ENCODE measurements at places on chromosomes 3 and 15.
A peak's percentile ranks its signal among the peaks of the same experiment; 100 is the strongest.

DNA sequence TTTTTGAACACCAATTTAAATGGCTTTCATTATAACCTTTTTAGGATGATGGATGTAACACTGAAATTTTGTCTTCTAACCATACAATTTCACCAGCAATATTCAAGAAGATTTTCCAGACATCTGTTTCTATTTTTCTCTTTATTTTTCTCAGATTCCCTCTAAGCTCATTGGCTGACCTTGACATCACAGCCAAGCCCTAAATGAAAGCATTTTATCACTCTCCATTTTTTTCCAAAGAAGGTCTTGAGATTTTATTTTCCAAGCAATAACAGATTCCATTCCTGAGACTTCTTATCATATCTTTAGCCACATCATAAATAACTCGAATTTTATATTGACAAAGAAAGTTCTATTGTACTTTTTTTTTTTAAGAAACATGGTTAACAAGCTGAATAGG is 392.6 kb upstream of the THBS1 start:
- DNase-seq: no peak

DNA sequence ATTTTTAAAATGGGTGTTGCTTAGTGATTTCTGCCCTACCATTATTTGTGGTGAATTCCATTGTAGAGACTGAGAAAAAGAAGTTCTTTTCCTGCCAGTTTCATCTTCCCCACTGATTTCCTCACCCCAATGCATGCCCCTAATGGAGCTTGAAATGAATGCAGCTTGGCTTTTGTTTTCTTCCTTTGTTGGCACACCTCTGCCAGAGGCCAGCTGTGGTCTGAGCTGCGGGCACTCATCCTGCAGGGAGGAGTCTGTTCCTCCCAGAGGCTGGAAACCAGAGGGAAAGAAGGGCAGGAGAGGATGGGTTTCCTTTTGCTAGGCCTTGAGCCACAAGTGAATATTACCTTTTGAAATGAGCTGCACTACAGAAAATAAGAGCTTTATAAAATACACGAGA is 9.3 kb upstream of the ST8SIA2 start:
- no peak for DNase-seq

GRCh38 chr15:69610858-69611257 is 158.2 kb downstream of the RPLP1 start:
- no peak for DNase-seq

DNA sequence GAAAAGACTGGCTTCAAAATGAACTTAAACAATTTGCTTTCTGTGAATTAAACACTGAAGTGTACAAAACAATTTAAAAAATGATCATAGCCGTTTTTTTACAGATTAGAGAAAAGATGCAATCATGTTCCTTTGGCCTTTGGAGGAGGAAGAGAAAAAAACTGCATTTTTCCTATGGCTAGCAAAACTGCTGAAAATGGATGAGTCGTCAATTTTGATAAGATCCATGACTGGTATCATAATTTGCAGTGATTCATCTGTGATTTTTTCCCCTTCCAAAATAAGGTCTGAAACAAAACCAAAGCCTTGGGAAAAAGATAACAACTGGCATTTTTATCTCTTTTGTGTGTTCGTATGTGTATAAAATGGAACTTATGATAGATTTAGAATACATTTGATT is 255.6 kb upstream of the SATB1 start:
- no peak for DNase-seq

DNA sequence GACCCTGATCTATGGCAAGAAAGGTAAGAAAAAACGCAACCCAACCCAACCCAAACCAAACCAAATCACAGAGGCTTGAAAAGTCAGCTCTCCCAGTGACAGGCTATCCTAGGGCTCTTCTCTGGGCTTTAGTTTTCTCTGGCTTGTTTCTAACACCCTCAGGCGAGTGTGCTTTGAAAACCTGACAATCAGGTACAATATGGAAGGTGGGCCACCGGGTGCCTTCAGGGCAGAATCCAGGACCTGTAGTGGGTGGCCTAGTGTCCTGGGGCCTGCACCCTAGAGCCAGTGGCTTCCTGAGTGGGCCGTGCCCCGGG is 46.8 kb downstream of the BHLHE40 start:
- DNase-seq: no peak

DNA sequence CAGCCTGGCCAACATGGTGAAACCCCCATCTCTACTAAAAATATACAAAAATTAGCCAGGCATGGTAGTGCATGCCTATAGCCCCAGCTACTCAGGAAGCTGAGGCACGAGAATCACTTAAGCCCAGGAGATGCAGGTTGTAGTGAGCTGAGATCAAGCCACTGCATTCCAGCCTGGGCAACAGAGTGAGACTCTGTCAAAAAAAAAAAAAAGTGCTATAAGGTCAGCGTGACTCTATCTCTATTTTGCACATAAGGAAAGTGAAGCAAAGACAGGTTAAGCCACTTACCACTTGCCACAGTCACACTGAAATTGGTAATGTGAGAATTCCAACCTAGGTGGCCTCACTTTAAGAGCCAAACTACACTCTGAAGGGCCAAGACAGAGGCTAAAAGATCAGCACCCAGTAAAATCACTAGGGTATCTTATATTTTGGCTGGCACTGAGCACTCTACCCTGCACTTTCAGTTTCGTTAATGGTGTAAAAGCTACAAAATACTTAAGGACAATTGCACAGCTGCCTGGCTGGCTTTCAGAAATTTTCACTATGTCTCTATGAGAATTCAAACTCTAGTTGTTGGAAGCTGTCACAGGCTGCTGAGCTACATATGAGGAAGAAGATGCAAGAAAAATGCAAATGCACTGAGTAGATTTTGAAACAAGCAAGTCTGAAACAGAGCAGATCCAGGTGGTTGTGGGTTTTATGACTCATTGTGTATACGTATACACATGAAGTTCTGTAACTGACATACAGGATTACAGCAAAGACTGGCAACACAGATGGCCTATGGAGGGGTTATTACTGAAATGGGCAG is 32.7 kb downstream of the TRANK1 start:
- DNase-seq: peak; percentile 46

DNA sequence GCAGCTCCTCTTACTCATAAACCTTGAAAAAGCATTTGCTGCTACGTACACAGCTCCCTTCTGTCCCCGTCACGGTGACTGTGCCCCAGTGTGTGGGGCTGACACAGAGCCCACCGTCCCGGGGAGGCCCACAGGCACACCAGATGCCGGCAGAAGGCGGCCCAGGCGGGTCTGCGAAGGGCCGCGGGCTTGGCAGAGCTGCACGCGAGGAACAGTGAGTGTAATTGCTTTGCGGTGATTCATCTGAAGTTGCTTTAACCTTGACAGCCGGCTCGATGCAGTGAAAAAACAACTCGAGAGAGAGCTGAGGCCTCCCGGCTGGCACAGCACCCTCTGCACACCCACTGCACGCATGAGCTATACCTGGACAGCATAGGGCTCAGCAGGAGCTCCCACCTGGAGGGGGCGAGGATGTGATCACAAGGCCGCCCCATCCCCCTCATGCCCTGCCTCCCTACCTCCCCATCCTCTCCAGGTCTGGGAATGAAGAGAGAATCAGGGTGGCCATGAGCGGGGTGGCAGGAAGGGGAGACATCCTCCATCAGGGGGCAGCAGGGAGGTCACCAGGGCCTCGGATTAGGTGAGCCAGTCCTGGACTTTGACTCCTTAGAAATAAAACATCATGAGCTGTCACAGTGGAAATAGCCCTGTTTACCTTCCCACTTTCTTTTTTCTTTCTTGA is 172.7 kb downstream of the MEGF11 start:
- no peak for DNase-seq

GRCh38 chr15:101528108-101528916 is 38.8 kb upstream of the PCSK6 start:
- DNase-seq: no peak

- no peak for DNase-seq
Observed at GRCh38 chr3:36941162-36941561, 3.7 kb downstream of the TRANK1 start.

- DNase-seq: no peak
Observed at GRCh38 chr15:55094136-55094535, 102.6 kb downstream of the RSL24D1 start.

DNA sequence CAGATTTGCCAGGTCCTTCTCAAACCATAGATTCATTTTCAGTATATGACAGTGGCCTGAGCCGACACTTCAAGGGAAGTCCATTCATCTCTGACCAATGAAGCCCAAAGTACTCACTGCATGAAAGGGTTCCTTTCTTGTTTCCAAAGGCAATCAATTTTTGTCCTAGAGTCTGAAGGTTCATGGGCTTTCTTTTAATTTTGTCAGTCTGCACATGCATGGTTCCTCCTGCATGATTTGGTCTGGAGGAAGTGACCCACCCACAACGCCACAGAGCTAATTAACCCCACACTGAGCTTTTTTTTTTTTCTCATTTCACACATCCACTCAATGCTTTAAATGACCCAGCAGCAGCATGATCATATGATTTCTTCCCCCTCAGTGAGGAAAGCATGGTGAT is 216.4 kb downstream of the TIGIT start:
- no peak for DNase-seq
